ENCODE measurements at places on chromosomes 6 and 20. TPM values are rescaled to one million over a fixed set of nuclear protein-coding genes. Genes with fewer than 3 reads are reported as not detected.

- no peak for DNase-seq
Observed at GRCh38 chr6:170188571-170189001, 102.3 kb downstream of the DLL1 start.

- no peak for DNase-seq
Observed at GRCh38 chr6:23980965-23981364, 145.1 kb upstream of the NRSN1 start.

GRCh38 chr6:40907198-40907701 is 131.8 kb downstream of the UNC5CL start:
- no peak for DNase-seq

DNA sequence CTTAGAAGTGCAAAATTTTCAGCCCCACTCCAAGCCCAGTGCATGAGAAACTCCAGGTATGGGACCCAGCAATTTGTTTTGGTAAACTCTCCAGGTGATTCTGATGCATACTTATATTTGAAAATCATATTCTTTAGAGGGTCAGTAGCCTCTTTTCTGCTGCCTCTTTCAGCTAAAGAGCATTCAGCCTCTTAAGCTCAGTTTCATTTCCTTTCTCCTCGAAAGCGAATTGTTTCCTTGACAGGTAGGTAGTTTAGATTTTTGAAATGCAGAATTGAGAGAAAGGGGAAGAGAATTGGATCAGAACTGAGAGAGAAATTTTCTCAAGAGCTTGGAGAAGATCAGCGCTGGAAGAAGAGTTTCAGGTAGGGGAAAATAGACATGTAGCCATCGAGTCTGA is 995.8 kb upstream of the FLRT3 start:
- DNase-seq, result no peak

Gene NKX2-2
- 37.9 TPM for polyA plus RNA-seq

Measured in spinal cord (tissue), 10 donors.